ENCODE measurements at places on chromosomes 7 and 10.

- no peak for DNase-seq
These were observed 71.0 kb upstream of the ZNF479 start for GRCh38 chr7:57203161-57203791.

DNA sequence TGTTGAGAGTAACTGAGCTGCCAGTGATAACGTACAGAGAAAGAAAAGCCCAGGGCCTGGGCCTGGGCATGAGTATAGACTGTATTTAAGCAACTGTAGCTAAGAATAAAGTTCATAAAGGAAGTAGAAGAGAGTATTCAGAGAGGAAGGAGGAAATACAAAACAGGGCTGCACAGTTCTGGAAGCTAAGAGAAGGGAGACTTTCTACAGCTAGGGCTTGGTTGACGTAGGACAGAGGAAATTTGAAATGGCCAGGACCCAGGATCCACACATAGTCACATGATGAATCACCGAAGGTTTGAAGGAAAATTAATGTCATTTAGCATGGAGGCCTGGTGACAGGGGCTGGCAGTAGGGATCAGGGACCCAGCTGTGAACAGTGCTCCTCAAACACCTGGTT lies 66.7 kb downstream of the ARL4A start:
- no peak for DNase-seq

DNA sequence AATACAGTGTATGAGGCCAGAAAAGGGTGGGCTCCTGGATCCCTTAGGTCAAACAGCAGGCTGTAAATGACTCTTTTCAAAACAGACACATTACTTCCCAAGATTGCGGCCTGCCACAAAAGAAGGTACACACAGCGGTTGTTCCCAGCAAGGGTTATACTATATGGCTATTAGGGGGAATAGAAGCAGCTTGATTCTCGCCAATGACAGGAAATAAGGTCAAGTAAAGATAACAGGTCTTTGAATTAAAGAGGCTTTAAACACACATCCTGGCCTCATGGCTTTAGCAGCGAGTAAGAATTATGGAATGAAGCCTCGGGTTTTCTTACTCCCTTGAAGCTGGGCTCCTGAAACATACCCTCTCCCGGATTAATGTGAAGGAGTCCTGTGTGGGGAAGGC lies 58.3 kb downstream of the CYP26A1 start:
- no peak for DNase-seq

GRCh38 chr7:38318241-38318640 lies 44.8 kb upstream of the TARP start:
- no peak for DNase-seq

DNA sequence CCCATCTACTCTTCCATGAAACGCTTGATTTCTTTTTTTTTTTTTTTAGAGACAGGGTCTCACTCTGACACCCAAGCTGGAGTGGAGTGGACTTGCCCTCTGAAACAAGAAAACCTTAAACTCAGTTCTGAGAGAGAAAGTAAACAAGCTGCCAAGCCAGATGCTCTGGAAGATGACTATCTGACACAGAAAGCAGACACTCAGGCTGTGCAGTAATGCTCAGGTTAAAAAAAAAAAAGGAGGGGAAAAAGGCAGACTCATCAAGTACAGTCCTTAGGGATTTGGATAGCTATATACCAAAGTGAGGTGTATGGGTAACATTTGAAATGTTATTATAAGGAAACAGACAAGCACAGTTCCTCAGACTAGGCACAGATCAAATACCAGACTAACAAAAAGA lies 80.5 kb downstream of the IDE start:
- DNase-seq: no peak

DNA sequence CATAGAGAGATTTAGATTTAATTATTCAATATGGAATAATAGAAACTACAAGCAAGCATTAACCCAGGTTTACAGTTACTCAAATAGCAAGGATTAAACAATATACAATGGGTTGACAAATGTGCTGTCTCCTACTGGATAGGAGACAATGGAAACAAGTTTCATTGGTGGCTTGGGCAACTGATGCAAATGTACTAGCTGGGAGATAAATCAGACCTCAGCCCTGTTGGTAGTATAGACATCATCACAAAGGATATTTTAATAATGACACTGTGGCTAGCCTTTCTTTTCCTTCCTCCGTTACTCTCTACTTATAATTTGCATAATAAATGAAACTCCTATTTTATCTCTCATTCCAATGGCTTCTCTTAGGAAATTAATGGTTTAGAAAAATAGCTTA lies 96.5 kb upstream of the DKK1 start:
- DNase-seq: no peak

DNA sequence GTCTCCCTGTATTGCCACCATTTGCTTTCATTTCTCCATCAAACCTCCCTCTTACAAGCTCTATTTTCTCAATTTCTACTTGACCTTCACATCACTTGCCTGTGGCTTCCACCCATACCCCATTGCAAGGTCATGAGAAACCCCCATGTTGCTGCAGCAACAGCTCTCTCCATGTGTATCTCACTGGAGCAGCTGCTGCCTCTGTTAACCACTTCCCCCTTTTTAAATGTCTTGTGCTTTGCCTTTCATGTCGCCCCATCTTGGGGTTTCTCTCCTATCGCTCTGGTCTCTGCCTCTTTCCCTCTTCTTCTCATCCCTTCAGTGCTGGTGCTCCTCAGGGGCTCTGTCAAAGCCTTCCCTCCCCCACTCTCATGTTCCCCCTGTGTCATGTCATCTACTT lies 148.8 kb downstream of the CHN2 start:
- no peak for DNase-seq

- DNase-seq: no peak
These were observed 73.4 kb downstream of the ABI1 start for GRCh38 chr10:26787362-26787761.

DNA sequence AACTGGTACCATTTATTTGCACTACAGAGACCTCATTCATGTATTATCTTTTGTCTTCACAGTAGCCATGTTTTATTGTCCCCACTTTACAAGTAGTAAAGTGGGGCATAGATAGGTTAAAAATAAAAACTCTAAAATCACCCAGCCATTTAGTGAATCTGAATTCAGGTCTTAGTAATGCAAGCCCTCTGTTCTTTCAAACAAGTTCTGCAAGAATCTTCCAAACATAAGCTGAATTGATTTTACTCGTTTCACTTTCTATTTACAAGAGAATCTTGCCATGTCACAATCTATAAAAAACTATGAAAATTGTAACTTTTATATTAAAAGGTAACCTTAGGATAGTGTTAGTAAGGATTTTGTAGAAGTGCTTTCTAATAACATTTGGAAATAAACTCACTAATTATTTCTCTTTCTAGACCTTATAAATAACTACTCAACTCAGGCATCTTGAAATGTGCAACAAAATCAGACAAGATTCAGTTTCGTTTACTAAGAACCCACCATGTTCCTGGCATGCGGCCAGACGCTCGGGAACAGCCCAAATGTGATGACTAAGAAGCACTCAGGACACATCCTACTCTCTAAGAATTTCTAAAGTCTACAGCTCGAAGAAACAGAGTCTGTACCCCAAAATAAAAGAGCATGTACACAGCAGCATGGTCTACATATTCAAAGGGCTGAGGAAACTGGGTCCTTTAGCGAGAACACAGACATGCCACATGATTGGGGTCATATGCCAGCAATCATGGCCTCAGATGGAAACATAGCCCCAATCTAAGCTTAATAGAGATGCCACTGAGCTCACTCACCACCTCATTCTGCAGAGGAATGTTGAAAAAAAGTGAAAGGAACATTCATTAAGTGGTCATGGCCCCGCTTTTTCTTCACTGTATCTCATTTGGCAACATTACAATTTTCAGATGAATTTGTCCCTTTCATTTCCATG lies 167.6 kb downstream of the AMPH start:
- peak; percentile 43 for DNase-seq

- DNase-seq: no peak
These were observed 93.0 kb upstream of the STRIP2 start for GRCh38 chr7:129341212-129341611.

- no peak for DNase-seq
These were observed 184.8 kb downstream of the SEMA3A start for GRCh38 chr7:84009782-84010181.

GRCh38 chr10:18341055-18341454 lies 200.8 kb downstream of the CACNB2 start:
- no peak for DNase-seq

- DNase-seq: no peak
These were observed 31.2 kb downstream of the PTPRZ1 start for GRCh38 chr7:121904120-121904519.

GRCh38 chr10:10418387-10418786 lies 599.3 kb upstream of the CELF2 start:
- DNase-seq: no peak

DNA sequence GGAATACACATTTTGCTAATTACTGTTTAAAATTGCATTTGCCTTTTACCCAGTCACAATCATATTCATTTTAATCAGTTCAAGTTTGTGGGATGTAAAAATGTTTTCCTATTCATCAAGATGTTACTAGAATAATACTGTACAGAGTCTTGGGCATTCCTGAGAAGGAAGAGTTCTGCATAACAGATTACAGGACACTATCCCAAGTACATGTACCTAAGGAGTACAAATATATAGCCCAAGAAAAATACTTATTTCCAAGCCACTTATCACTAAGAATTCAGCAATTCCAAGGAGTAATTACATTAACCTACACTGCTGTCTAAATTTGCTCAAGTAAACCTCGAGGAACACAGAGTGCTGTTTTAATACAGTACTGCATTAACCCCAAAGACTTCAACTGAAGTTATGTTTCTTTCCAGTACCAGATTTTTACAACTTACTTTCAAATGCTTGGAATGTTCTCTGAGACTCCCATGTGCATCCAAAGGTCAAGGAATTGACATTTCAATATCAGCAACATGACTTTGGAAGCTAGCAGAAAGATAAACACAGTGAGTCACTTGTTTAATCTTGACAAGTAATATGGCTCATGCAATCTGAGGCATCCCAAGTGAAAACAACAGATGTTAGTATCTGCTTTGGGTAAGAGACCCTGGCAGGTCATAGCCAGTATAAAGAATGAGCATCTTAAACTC lies 125.4 kb upstream of the BET1 start:
- DNase-seq: no peak

DNA sequence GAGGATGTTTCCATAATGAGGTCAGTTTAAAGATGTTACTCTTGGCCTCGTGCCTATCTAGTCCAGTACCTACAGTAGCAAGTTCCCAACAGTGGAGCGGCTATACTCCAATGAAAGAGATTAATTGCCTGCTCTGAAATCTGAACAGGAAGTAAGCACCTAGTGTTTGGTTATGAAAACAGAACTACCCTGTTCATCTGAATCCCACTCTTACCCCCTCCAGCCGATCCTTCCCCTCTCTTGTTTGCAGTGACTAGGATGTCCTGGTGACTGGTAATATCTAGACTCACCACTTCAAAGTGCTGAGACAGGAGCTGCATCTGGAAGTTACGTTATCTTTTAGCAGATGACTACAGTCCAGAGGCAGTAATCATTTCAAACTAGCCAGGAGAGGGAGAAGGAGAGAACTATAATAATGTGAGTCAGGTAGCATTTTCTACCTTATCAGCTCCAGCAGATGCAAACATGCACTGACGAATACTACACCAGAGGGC lies 666.7 kb upstream of the NRP1 start:
- no peak for DNase-seq

DNA sequence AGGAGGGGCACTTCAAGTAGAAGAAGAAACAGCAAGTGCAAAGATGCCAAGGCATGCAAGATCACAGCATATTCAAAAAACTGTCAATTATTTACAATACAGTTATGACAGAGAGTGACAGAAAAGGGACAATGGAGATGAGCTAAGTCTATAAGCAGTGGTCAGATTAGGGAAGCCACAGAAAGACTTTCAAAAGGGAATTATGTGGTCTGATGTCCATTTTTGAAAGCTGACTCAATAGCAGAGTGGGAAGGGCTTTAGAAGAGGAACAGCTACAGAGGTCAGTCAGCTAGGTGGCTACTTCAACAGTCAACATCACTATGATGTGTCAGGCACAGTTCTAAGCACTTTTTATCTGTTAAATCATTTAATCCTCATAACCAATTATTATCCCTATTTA lies 45.2 kb upstream of the SPOCK2 start:
- no peak for DNase-seq

GRCh38 chr10:131727560-131727959 lies 173.2 kb upstream of the PPP2R2D start:
- no peak for DNase-seq

- no peak for DNase-seq
These were observed 603.5 kb downstream of the PHTF2 start for GRCh38 chr7:78402096-78402495.

DNA sequence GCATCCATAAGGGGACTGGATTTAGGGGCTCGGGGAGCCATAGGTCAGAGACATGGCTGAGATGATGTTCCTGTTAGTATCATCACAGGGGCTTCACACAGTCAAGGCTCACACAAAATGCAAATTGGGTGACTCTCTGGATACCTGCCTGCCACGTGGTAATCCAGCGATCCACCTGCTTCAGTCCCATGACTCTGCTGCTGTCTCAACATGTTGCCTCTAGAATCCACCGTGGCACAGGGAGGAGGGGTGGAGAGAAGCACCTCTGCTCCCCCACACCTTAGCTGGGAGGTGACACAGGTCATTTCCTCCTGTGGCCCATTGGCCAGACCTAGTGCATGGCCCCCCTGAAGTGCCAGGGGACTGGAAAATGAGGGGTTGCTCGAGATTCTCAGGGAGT lies 83.1 kb downstream of the CDH23 start:
- no peak for DNase-seq

- DNase-seq: no peak
These were observed 5.9 kb upstream of the ANKRD7 start for GRCh38 chr7:118218413-118219156.

- DNase-seq: no peak
These were observed 803 bp downstream of the RAPGEF5 start for GRCh38 chr7:22356010-22356691.

DNA sequence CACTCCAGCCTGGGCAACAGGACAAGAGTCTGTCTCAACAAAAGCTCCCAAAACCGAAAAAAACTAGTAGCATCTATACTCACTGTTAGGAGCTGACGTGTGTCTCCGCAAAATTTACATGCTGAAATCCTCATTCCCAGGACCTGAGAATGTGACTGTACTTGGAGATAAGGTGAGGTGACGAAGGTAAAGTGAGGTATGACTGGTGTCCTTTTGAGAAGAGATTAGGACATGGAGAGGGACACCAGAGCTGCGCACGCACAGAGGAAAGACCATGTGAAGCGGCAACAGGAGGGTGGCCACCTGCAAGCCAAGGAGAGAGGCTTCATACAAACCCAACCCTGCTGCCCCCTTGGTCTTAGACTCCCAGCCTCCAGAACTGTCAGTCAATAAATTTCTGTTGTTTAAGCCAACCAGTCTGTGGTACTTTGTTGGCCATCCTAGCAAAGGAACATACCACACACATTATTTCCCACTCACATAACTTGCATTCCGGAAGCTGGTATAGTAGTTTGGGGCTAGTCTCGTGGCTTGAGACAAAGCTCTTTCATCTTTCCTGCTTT lies 1154.0 kb upstream of the CELF2 start:
- no peak for DNase-seq

- DNase-seq: no peak
These were observed 2.6 kb downstream of the EXOC4 start for GRCh38 chr7:133255486-133255885.

DNA sequence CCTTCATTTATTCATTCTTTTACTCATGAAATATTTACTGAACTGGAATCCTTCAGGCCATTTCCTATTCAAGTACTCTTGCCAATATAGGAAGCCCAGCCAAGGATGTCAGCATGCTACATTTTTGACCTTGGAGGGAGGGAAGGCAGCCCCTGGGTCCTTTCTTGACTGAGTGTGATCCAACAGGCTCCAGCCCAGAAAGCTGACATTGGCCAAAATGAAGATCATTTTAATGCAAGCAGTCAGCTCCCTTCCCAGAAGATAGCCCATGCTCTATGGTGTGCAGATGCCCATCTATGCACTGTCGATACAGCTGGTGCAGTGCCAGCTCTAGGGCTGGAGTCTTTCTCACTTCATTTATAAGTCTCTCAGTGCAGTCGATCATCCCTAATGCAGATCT lies 646.0 kb downstream of the KCNMA1 start:
- no peak for DNase-seq

All from activated CD4-positive, CD25-positive, alpha-beta regulatory T cell treated with anti-CD3 and anti-CD28 coated beads, Interleukin-2, amount 50 U/mL, for 16 hours (primary cell).